GM23338 (cell line): ENCODE measurements at places on chromosomes 6 and 20.
A peak's percentile ranks its signal among the peaks of the same experiment; 100 is the strongest.

DNA sequence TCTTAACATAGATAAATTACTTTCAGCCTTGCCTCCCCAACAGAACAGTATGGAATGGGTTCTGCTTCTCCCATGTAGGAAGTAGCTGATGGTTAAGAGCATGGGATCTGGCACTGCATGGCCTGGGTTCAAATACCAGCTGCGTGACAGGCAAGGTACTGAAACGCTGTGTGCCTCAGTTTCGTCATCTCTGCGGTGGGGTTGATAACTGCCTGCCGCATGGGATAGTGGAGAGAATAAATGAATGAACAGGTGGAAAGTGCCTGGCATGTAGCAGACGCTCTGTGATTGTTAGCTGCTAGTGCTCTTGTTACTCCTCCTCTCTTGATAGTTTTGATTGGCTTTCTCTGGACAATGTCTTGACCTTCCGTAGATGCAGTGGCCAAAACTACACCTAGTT lies 213.3 kb downstream of the ZDHHC14 start:
- DNase-seq = no peak
- no peak overlapping the region for H3K27ac ChIP-seq
- H3K27me3 ChIP-seq = no peaks in the 10 kb centered on the region
- no peak overlapping the region for H3K4me3 ChIP-seq
- peaks cover 19% of the 10 kb centered on the region for H3K36me3 ChIP-seq
- no peaks in the 10 kb centered on the region for H3K4me1 ChIP-seq

DNA sequence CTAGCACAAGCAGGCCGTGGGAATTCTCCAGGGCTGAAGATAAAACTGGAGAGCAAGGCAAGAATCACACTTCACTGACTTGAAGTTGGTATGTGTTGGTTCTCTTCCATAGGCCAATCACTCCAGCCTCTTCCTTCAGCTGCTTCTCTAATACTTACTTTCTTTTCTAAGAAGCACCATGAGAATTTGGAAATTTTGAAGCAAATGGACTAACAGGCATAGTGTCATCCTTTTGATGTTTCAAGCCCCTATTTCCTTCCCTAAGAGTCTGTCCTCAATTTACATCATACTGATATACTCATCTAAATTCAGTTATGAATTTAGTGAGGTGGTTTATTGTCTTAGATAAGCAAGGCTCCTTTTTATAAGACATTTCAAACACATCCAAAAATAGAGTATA lies 24.0 kb downstream of the SLC26A8 start:
- no peak overlapping the region for H3K27ac ChIP-seq
- DNase-seq = no peak
- no peaks in the 10 kb centered on the region for H3K27me3 ChIP-seq
- no peak overlapping the region for H3K4me3 ChIP-seq
- no peaks in the 10 kb centered on the region for H3K36me3 ChIP-seq
- no peaks in the 10 kb centered on the region for H3K4me1 ChIP-seq

DNA sequence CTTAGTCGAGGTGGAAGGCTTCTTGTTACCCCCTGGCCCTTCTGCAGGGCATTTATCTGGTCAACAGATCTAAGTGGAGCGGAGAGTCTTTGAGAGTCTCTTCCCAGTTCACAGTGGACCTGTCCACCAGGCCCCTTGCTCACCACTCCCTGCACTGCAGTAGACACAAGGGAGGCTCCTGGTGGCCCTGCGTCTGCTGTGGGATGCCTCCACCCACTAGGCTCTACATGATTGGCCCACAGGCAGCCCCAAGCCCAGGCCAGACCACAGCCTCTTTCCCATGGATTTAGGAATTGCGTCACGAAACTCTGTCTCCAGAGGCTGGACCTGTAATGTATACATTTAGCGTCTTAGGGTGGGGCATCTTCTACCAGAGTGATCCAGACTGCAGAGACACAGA lies 28.4 kb downstream of the TBC1D7 start:
- H3K27me3 ChIP-seq = no peaks in the 10 kb centered on the region
- DNase-seq = no peak
- H3K4me1 ChIP-seq = no peaks in the 10 kb centered on the region
- peaks cover 15% of the 10 kb centered on the region for H3K36me3 ChIP-seq

GRCh38 chr6:2534406-2535042 lies 216.2 kb downstream of the MYLK4 start:
- DNase-seq = no peak
- H3K4me3 ChIP-seq = no peak overlapping the region
- no peaks in the 10 kb centered on the region for H3K4me1 ChIP-seq

- no peaks in the 10 kb centered on the region for H3K27me3 ChIP-seq
- H3K27ac ChIP-seq = no peak overlapping the region
- H3K4me3 ChIP-seq = no peak overlapping the region
- no peaks in the 10 kb centered on the region for H3K36me3 ChIP-seq
- H3K4me1 ChIP-seq = no peaks in the 10 kb centered on the region
These were observed 124.5 kb downstream of the THEMIS start for GRCh38 chr6:127776320-127776719.

DNA sequence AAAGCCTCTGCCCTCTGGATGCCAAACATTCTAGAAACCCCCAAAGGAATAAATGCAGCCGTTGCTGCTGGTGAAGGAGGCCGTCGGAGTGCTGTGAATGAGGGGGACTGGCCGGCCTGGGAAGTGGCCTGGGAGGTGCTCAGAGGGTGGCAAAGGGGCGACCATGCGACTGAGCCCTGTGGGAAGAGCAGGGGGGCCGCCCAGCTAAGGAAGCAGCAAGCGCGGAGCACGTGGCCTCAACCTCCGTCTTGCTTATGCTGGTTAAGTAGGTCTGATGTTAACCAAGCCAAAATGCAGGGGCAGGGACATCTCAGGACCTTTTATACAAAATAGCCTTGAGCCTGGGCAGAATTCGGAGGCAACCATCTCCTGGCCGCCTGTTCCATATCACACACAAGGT lies 381.5 kb downstream of the TAF4 start:
- no peaks in the 10 kb centered on the region for H3K36me3 ChIP-seq
- no peak overlapping the region for H3K4me3 ChIP-seq
- no peak overlapping the region for H3K27ac ChIP-seq
- DNase-seq = no peak

DNA sequence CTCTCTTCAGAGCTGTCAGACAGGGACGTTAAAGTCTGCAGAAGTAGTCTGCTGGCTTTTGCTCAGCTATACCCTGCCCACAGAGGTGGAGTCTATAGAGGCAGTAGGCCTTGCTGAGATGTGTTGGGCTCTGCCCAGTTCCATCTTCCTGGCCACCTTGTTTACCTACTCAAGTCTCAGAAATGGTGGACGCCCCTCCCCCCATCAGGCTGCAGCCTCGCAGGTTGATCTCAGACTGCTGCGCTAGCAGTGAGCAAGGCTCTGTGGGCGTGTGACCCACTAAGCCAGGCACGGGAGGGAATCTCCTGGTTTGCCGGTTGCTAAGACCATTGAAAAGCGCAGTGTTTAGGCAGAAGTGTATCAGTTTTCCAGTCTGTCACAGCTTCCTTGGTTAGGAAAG lies 305.0 kb downstream of the BCKDHB start:
- no peak for DNase-seq
- H3K27ac ChIP-seq = no peak overlapping the region
- no peaks in the 10 kb centered on the region for H3K36me3 ChIP-seq
- no peak overlapping the region for H3K4me3 ChIP-seq
- no peaks in the 10 kb centered on the region for H3K27me3 ChIP-seq

DNA sequence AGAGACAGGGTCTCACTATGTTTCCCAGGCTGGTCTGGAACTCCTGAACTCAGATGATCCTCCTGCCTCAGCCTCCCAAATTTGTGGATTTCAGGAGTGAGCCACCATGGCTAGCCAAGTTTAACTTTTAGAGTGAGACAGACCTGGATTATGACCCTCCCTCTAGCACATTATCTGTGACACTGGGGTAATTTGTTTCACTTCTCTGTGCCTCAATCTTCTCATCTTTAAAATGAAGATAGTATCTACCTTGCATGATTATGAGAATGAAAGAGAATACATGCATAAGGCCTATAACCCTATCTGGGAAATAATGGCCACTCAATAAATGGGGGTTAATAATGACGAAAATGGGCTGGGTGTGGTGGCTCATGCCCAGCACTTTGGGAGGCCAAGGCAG lies 373.6 kb downstream of the SYNE1 start:
- no peaks in the 10 kb centered on the region for H3K36me3 ChIP-seq
- H3K27me3 ChIP-seq = no peaks in the 10 kb centered on the region
- no peak for DNase-seq
- no peak overlapping the region for H3K4me3 ChIP-seq
- no peak overlapping the region for H3K27ac ChIP-seq

GRCh38 chr6:114195027-114195365 lies 147.8 kb downstream of the HS3ST5 start:
- DNase-seq = no peak
- H3K4me1 ChIP-seq = peaks cover 47% of the 10 kb centered on the region
- 0 out of 2 replicates have a peak overlapping the region, but pooled peaks have one; percentile 50 for H3K27ac ChIP-seq
- no peak overlapping the region for H3K4me3 ChIP-seq
- no peaks in the 10 kb centered on the region for H3K27me3 ChIP-seq
- no peaks in the 10 kb centered on the region for H3K36me3 ChIP-seq

GRCh38 chr6:113774127-113774825 lies 82.9 kb upstream of the MARCKS start:
- H3K27ac ChIP-seq = no peak overlapping the region
- no peak overlapping the region for H3K4me3 ChIP-seq
- H3K36me3 ChIP-seq = no peaks in the 10 kb centered on the region
- 0 out of 2 replicates have a peak, but pooled peaks cover 4% of the 10 kb centered on the region for H3K4me1 ChIP-seq
- peak; percentile 13 for DNase-seq

GRCh38 chr6:128111096-128111495 lies 210.2 kb upstream of the THEMIS start:
- H3K27me3 ChIP-seq = no peaks in the 10 kb centered on the region
- no peaks in the 10 kb centered on the region for H3K36me3 ChIP-seq
- DNase-seq = no peak
- no peak overlapping the region for H3K4me3 ChIP-seq
- no peaks in the 10 kb centered on the region for H3K4me1 ChIP-seq

DNA sequence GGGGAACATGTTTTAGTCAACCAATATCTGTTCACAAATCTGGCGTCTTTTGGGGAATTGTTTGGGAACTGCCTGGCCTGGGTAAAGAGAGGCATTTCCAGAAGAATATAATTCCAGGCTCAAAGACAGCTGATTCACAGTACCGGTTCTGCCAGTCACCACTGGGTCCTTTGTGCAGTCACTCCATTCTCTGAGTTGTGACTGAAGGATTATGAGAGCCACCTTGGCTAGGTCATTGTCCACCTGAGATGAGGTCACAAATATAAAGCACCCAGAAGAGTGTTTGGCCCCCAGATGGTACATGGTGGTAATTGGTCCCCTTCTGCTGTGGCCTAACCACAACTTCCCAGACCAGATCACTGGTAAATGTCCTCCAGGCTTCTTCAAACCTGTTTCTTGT lies 121.0 kb upstream of the SPACA1 start:
- DNase-seq = no peak
- no peaks in the 10 kb centered on the region for H3K27me3 ChIP-seq
- no peaks in the 10 kb centered on the region for H3K36me3 ChIP-seq
- H3K27ac ChIP-seq = no peak overlapping the region
